ENCODE measurements at places on chromosomes 6 and 20. TPM values are rescaled to one million over a fixed set of nuclear protein-coding genes. Genes with fewer than 3 reads are reported as not detected.

Gene RAET1L
- total RNA-seq = not detected

Gene SLC17A1
- total RNA-seq = not detected

Gene CRISP3
- 0.55 TPM for total RNA-seq

Gene EYA4
- total RNA-seq = 7.3 TPM

Gene THBD
- total RNA-seq = 6.6 TPM

Gene OPRL1
- 2.9 TPM for total RNA-seq

DNA sequence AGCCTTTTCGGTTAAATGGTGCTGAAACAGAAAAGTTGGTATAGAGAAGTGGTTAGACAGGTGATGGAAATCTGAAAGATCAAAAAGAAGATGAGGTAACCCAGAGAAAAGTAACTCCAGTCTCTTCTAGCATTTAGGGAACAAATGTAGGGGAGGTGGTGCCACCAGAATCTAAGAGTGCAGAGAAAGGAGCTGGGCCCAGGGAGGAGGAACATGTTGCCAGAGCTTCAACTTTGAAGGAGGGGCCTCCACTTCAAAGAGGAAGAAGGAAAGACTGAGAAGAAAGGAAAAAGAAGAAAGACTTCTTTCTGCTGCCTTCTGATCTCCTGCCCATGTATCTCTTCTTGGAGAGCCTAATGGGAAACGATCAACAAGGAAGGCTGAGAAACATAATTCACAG lies 23.5 kb upstream of the ATRN start:
- no peak for DNase-seq

GRCh38 chr20:24580855-24581254 lies 111.4 kb downstream of the SYNDIG1 start:
- DNase-seq = no peak

GRCh38 chr20:41615110-41615509 lies 3.1 kb downstream of the CHD6 start:
- no peak for DNase-seq

GRCh38 chr6:166736634-166737033 lies 109.6 kb upstream of the RPS6KA2 start:
- DNase-seq = no peak

DNA sequence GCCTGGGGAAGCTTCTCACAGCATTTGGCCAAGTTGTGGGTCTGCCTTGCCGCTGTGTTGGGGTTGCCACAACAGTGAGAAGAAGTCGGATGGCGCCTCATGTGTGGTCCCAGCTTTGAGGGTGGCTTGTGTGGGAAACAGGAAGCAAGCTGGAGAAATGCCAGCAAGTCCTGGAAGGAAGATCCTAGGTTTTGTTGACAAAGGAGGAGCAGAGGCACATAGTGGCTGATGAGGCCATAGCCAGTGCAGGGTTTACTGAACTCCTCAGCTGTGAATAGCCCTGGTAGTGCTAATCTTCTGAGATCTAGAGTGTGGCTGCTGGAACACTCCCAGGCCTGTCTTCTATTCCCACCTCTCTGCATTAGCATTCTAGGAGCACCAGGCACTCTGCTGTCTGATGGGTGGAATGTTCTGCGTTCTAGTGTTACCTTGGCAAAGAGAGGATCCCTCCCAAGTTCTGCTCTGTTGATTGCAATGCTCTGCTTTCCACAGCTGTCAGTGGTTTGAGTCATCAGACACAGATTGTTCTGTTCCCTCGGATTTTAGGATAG lies 25.2 kb downstream of the SNPH start:
- DNase-seq = no peak

DNA sequence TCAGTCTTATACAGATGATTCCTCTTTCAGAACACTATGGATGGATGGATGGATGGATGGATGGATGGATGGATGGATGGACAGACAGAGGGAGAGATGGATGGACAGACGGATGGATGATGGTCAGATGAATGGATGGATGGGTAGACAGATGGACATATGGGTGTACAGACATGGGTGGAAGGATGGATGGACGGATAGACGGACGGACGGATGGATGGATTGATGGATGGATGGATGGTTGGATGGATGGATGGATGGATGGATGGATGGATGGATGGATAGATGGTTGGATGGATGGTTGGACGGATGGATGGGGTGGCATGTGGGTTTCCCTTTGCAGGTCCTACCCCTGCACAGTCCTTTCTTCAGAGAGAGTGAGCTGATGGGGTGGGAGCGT lies 320.7 kb downstream of the CDH4 start:
- DNase-seq = no peak

DNA sequence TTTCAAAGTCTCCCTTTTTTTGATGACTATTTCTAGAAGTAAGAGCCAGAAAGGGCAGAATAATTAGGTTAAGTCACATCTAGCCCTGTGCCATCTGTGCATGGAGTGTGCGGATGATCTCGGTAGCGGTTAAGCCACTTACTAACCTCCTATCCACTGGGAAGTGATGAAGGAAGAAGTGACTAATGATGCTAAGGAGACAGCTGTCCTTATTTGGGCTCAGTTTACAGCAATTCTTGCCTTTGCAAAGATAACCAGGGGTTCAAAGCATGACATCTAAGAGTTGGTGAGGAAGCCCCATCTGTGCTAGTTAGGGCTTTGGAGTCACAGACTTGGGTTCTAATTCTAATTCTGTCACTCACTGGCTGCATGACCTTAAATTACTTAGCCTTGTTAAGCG lies 62.4 kb upstream of the RREB1 start:
- no peak for DNase-seq

DNA sequence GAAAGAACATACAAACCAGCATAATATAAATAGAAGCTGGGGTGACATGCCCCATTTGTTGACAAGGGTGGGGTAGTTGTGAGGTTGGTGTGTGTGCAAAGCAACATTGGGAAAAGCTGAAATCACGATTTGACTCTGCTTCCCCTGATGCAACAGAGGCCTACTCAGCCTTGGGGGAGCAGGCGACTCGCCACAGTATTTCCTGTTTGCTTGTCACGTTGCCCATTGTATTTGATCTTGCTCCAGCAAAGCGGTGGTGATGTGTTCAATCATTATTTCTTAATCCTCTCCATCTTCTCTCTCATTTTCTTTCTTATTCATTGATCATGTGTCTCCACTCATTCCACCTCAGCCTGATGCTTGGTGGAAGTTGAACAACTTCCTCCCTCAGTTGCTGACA lies 165.8 kb upstream of the CITED2 start:
- no peak for DNase-seq

GRCh38 chr6:112800439-112800838 lies 453.3 kb downstream of the RFPL4B start:
- DNase-seq = no peak

GRCh38 chr6:157769776-157770426 lies 53.1 kb upstream of the SNX9 start:
- DNase-seq = no peak

GRCh38 chr20:56151834-56152233 lies 96.7 kb upstream of the MC3R start:
- DNase-seq = no peak

DNA sequence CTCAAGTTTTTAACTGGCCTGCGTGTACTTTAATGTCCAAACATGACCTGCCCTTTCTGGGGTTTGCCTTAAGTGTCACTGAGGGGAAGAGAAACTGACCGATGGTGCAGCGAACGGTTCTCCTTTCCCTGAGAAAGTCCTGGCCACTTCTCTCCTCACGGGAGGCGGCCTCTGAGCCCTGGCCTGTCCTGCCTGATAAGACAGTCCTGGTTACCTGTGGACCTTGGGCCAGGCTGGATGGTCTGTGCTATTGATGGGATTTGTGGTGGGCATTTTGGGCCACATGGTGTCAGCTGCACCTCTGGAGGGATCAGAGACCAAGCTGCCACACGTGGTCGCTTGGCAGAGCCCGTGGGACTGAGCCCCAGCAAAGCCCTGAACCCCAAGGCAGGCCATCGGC lies 11.6 kb upstream of the NTSR1 start:
- DNase-seq = no peak

DNA sequence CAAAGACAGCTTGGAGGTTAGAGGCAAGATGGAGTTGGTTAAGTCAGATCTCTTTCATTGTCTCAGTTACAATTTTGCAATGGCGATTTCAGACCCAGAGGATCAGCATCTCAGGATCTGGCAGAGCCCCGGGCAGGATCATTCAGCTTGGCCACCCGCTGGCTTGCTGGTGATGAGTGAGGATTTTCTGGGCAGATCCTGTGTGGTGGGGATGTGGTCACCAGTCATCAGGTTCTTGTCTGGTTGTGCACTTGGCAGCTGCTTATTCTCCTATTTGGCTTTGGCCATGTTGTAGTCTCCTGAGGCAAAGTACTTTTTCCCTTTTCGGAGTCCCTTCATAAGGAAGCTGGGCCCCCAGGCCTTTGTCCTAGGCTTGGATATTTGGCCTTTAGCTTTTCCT lies 953.9 kb downstream of the KIF16B start:
- DNase-seq = no peak

- DNase-seq = no peak
Measured at GRCh38 chr6:35497571-35498421, 917 bp upstream of the TEAD3 start.

DNA sequence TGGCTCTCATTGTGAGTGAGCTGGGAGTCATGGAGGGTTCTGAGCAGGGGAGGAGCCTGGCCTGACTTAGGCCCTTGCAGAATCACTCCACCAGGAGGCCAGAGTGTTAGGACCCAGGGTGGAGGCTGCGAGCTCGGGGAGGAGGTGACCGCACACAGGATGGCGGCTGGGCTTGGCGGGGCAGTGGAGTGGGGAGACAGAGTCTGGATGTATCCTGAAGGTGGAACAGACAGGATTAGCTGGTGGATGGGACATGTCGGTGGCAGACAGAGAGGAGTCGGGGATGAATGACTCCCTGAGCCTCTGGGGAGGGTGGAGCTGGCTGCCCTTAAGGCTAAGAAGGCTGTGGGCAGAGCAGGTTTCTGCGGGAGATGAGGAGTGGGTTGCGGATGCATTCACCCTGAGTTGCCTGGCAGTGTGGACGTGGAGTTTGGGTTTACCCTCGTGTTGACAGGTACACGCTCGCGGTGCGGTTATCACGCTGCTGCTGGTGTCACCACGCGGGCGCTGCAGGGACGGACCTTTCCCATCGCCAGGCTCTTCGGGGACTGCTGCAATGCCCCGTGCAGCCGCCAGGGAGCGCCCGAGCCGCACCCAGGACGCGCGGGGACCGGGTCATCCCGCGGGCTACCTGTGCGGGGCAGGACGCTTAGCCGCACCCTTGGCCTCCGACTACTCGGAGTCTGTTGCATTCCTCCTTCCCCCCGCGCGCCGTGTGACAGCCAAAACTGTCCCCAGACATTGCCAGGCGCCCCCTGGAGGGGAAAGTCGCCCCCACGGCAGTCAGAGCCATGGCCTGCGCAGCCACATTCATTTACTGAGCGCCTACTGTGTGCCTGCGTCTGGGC lies 43.0 kb upstream of the PTGIS start:
- peak; percentile 68 for DNase-seq

- no peak for DNase-seq
Measured at GRCh38 chr6:29527126-29527525, 32.4 kb downstream of the UBD start.

GRCh38 chr6:145405006-145405551 lies 330.2 kb downstream of the EPM2A start:
- DNase-seq = no peak

GRCh38 chr6:155936551-155936950 lies 480.9 kb upstream of the NOX3 start:
- DNase-seq = no peak
